ENCODE measurements at places on chromosomes 6 and 20.

DNA sequence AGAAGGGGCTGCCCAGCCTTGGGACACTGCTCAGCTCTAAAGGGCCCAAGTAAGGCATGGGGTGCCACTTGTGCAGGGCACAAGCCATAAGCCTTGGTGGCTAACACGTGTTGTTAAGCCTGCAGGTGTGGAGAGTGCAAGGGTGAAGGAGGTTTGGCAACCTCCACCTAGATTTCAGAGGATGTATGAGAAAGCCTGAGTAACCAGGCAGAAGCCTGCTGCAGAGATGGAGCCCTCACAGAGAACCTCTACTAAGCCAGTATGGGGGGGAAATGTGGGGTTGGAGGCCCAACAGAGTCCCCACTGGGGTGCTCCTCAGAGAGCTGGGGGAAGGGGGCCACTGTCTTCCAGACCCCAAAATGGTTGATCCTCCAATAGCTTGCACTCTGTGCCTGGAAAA is 32.6 kb downstream of the SERINC1 start:
- DNase-seq = no peak

GRCh38 chr6:165799391-165800153 is 136.5 kb upstream of the PDE10A start:
- no peak for DNase-seq

DNA sequence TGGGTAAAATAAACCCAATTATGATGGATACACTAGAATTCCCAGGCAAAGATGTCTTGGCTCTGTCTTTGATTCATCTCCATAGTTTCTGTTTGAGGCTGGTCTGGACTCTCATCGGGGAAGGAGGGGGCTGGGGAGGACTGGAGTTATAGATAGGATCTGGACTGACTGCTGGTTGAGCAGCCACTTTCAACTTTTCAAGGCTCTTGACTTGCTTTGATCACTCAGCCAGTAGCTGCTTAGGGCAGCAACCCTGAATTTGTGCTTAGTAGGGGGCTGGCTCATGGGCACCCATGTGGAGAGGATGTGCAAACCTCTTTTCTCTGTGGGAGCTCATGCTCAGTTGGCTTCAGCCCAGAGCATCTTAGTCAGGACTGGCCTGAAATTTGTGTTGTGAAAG is 114.0 kb upstream of the NEDD9 start:
- no peak for DNase-seq

- no peak for DNase-seq
Observed at GRCh38 chr6:43916924-43917877, 147.2 kb downstream of the VEGFA start.

GRCh38 chr6:140857739-140858380 is 1274.9 kb upstream of the GJE1 start:
- no peak for DNase-seq

DNA sequence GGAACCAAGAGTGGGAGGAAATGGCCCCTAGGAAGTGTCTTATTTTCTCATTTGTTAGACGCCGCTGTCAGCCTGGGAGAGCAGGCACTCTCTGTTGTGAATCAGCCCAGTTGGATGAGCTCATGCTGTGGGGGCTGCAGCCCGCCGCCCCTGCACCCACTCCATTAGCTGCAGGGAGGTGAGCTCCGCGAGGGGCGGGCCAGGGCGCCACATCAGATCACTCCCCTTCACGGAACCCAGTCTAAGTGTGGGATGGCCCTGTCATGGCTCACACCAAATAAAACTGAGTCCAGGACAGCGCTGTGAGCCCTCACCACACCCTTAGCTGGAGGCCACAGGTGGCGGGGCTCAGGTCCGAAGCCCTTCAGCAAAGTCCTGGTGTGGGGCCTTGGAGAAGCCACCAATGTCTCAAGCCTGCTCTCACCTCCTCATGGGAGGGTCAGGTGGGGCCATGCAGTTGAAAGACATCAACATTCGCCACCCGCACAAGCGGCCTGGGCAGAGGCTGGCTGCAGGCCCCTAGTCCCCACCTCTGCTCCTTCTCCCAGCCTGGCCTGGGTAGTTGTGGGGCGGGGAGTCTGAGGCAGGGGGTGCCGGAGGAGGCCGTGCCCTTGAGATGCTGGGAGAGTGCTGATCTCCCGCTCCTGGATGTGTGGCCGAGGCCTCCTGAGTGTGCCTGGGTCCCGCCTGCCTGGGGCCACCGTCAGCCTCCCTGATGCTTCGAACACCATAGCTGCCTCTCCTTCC is 66.2 kb upstream of the SLCO4A1 start:
- DNase-seq = no peak

- DNase-seq = no peak
Observed at GRCh38 chr6:31908791-31909190, 6.9 kb upstream of the ZBTB12 start.

GRCh38 chr6:137647762-137648447 is 153.7 kb upstream of the OLIG3 start:
- no peak for DNase-seq

- DNase-seq = no peak
Observed at GRCh38 chr6:16430391-16431089, 192.2 kb downstream of the GMPR start.

- DNase-seq = no peak
Observed at GRCh38 chr6:18504232-18504596, 117.1 kb downstream of the RNF144B start.

- DNase-seq = no peak
Observed at GRCh38 chr6:142518126-142518525, 216.3 kb downstream of the ADGRG6 start.

- DNase-seq = no peak
Observed at GRCh38 chr20:33410081-33410742, 8.9 kb upstream of the CDK5RAP1 start.
